ENCODE measurements at places on chromosomes 11 and 22. TPM values are rescaled to one million over a fixed set of nuclear protein-coding genes. Genes with fewer than 3 reads are reported as not detected.
A peak's percentile ranks its signal among the peaks of the same experiment; 100 is the strongest.

DNA sequence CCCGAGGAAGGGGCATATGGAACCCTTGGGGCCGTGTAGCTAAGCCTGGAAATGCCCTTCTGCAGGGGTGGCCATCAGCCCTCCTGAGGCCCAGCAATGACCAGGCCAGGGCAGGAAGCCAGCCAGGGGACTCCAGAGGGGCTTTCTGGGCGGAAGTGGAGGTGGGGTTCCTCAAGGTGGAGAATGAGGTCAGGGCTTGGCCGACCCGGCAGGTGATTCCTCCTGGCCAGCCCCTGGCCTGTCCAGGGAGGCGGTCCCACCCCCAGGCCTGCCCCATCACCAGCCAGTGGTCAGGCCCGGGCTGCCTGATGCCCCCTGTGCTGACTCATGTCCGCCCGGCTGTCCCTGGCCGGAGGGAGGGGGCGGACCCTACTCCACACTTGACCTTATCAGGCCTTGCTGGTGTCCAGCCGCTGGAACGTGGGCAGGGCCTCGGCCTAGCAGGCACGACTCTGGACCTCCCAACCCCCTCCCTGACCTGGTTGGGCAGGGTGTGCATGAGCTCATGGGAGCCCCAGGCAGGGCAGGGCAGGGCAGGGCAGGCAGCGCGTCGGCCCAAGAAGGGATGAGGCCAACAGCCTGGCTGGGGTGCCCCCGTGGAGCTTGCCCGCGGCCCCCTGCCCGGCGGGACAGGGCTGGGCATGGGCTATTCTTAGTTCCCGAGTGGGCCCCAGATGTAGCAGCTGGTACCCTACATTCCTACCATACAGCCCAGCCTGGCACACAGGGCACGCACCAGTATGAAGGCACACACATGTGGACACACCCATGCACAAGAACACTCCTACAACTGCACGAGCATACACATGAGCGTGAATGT, 35.9 kb downstream of the RPL3 start:
- DNase-seq = no peak
- H3K36me3 ChIP-seq = no peaks in the 10 kb centered on the region
- H3K4me3 ChIP-seq = no peak overlapping the region
- H3K27me3 ChIP-seq = no peaks in the 10 kb centered on the region
- no peak overlapping the region for H3K27ac ChIP-seq

- no peaks in the 10 kb centered on the region for H3K4me1 ChIP-seq
- H3K27ac ChIP-seq = no peak overlapping the region
- no peak overlapping the region for H3K4me3 ChIP-seq
- DNase-seq = no peak
- peaks cover 46% of the 10 kb centered on the region for H3K36me3 ChIP-seq
These were observed 7.6 kb downstream of the MRE11 start for GRCh38 chr11:94486068-94486467.

DNA sequence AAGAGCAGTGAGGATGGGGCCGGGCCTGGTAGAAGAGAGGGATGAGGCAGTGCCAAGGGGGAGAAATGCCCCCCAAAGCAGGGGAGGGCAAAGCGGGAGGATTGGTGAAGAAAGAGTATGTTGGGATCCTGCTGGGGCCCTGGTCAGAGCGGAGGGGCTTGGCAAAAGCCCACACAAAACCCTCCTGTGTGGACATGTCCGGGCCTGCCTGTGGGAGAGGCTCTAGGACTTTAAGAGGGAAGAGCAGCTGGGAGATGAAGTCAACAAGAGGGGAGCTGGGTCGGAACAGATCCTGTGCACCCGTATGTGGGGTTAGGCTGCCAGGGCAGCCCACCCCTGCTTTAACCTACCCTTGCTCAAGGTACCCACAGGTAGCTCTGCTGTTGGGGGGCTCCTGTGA, 25.8 kb downstream of the ART5 start:
- peak overlapping the region; percentile 49 for H3K27ac ChIP-seq
- peaks cover 16% of the 10 kb centered on the region for H3K4me1 ChIP-seq
- no peak overlapping the region for H3K4me3 ChIP-seq
- H3K27me3 ChIP-seq = peaks cover 7% of the 10 kb centered on the region

Gene SAA4
- not detected for total RNA-seq

- no peak overlapping the region for H3K27ac ChIP-seq
- H3K4me3 ChIP-seq = no peak overlapping the region
- H3K27me3 ChIP-seq = no peaks in the 10 kb centered on the region
- peaks cover 6% of the 10 kb centered on the region for H3K36me3 ChIP-seq
These were observed 217.0 kb downstream of the NAV2 start for GRCh38 chr11:19929655-19930054.

Gene CST6
- total RNA-seq = not detected

Gene PIWIL4
- total RNA-seq = 11.6 TPM
